NCI-H345 (cell line): ENCODE measurements at places on chromosomes 7 and 10.

DNA sequence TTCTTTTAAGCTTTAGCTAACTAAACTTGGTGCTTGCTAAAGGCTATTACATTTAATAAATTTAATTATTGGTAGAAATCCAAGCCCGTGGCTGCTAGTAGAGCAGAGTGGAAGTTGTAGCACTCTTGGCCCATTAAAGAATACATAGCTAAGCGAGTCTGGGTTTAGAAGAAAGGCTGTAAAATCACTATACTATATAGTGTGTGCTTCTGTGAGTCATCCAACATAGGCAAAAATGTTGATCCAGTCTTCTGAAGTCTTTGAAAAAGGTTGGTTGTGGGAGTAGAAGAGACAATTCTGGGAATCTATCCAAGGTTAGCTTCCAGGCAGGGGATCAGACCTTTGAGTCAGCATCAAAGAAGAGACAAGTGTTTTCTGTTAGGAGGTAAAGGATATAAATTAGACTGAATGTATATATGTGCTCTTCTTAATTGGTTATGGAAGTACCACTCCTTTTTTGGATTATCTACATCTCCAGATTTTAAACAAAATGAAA is 664.2 kb downstream of the NXPH1 start:
- DNase-seq, result no peak

DNA sequence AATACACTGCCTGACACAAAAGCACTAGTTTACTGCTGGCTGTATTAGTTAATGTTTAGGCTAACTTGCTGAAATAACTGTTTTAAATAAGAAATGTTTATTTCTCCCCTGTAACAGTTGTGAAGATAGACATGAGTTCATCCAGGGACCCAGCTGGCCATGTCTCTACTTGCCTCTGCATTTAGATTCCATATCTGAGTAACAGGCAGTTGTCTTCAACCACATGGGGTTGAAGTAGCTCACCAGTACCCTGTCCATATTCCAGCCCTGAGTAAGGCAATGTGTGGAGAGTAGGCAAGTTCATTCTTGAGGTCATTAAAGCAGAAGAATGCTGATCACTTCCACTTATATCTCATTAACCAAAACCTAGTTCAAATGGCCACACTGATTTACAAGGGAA is 31.1 kb upstream of the RSBN1L start:
- DNase-seq, result no peak

DNA sequence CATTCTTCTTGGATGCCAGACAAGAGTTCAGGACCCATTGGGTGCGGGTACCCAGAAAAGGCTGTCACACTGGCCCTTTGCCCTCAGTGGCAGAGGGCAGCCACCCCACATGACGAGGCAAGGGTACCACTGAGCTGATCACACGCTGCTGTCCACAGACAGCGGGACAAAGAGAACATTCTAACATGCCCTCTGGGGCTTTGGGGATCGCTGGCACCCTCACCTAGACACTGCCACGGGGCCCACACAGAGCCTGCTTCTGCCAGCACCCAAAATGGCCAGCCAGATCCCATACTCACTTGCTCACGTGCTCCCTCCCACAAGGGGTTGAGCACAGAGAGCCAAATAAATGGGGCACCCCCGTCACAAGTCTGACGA is 16.7 kb upstream of the SPOCK2 start:
- DNase-seq, result no peak

- DNase-seq, result no peak
Measured at GRCh38 chr10:117928281-117928680, 118.5 kb downstream of the RAB11FIP2 start.

- DNase-seq, result no peak
Measured at GRCh38 chr10:69179089-69179742, 818 bp upstream of the SUPV3L1 start.

- no peak for DNase-seq
Measured at GRCh38 chr10:35552650-35553342, 52.3 kb upstream of the GJD4 start.

- DNase-seq, result no peak
Measured at GRCh38 chr7:104048055-104048454, 58.6 kb upstream of the RELN start.

DNA sequence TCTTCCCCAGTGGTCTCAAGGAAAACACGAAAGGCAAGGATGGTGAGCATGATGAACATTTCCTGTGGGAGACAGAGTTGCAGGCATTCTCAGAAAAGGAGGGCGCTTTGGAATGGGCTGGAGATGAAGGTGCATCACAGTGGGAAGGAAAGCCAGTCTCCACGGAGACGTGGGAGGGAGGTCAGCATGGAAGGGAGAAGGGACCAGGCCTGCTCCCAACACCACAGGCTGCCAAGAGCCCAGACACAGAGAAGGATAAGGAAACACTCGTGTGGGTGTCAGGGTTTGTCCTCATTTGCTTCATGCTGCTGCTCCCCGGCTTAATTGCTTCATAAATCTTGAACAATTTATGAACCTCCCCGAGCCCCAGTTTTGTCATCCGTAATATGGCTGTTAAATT is 231.5 kb upstream of the ZNF32 start:
- no peak for DNase-seq

DNA sequence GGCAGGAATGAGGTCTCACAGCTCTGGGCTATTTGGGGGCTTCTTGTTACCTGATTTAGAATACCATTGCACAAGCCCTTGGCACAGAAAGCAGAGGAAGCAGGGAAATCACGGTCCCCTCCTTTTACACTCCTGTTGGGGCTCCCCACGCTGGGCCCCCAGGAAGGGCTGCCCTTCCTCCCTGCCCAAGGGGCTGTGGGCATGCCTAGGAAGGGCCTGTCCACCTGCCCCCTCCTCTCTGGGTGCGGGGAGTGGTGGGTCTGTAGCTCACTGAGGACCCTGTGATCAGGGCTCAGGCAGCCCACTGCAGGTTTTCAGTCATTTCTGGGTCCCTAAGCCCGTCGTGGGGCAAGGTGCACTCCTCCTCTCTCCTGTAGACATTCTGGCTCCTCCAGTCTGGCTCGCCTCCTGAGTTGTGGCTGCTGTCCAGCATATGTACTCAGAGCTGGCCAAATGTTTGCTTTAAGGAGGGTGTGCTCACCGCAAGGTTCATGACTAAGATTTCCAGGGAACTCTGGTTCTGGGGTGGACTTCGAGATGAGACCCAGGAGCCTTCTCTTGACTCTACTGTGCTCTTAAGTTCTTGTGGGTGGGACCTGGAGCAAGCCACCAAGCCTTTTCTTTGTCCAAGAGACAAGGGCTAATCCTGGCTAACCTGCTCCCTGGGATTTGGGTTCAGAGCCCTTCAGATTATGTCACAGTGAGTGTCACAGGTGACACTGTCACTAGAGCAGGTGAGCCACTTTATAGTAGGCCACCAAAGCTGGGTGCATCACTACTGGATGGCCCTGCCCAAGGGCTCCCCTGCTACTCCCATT is 56.0 kb downstream of the TACR2 start:
- DNase-seq, result no peak

- DNase-seq, result no peak
Measured at GRCh38 chr10:76479103-76479790, 1047.8 kb downstream of the LRMDA start.

- no peak for DNase-seq
Measured at GRCh38 chr7:141209454-141209853, 135.6 kb downstream of the TMEM178B start.

DNA sequence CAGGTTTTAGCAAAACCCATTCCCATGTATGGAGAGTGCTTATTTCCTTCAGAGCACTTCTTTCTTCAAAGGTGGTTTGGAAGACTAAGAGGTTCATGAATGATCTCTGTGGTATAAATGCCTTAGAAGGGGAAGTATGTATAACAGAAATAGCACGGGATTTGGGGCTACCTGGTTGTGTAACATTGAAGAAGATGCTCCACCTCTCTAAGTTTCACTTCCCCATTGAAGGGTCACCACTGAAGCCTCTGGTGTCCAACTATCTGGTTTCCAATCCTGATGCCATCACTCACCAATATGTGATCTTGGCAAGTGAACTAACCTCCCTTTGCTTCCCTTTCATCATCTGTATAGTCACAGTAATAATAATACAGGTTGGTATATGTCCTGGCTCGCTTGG is 37.2 kb downstream of the CYCS start:
- no peak for DNase-seq

- DNase-seq, result no peak
Measured at GRCh38 chr7:46291601-46292150, 370.6 kb upstream of the IGFBP3 start.

DNA sequence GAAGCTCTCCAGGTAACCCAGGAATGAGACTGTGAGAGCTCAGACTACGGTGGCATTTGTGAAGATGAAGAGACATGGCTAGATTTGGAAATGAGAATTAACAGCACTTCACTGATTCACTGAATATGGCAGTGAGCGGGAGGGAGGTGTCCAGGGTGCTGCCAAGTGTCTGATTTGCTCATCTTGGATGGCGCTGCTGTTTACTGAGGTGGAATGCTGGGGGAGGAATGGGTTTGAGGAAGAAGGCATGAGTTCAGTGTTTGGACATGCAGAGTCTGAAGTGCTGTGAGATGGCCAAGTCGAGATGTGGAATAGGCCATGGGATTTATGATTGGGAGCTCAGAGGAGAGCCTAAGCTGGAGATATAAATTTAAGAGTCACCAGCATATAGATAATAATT is 437.1 kb upstream of the NPVF start:
- no peak for DNase-seq

- peak; percentile 87 for DNase-seq
Measured at GRCh38 chr7:82319674-82320118, 123.9 kb downstream of the CACNA2D1 start.

DNA sequence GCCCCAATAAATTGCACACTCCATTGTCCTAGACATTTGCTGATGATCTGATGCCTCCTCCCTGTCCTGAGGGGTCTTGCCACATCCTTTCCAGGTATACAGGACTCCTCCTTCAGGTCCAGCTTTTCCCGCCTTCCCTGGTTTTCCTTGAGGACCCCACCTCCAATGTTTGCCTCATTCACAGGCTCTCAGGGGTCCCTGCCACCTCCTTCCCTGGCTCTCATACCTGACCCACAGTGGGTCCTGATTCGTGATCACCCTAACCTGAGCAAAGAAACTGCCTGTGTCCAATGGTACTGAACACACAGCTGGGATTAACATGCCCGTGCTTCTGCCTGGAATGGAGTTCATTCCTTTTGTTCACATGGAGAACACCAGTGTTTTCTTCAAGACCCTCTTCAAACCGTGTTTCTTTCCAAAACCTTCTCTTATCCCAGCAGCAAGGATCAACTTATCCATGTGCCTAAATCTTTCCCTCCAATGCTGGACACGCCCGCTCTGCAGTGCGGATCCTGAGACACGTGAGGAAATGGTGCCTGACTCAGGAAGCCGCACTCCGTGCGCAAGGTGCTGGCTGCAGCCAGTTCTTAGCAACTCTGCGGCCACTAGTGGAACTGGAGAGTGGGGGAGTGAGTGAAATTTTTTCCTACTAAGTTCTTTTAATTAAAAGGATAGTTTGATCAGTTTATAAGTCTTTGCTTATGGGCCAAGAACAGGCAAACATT is 354.6 kb upstream of the SHH start:
- no peak for DNase-seq

DNA sequence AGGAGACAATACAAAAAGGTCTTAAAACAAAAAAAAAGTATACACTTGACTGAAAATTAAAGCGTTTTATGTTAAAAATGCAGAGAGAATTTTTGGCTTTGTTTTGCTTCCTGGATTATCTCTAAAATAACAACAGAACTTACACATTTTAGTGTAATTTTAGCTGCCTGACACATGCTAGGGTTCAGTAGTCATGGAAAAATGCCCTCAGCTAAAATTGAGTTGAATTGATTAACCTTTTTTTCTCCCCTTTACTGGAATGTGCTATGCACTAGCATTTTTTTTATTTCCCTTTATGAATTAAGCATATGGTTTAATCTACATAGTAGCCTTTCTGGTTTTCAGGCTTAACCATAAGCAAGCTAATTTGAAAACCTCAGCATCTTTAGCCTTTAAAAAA is 89.9 kb downstream of the ZNF277 start:
- DNase-seq, result no peak

DNA sequence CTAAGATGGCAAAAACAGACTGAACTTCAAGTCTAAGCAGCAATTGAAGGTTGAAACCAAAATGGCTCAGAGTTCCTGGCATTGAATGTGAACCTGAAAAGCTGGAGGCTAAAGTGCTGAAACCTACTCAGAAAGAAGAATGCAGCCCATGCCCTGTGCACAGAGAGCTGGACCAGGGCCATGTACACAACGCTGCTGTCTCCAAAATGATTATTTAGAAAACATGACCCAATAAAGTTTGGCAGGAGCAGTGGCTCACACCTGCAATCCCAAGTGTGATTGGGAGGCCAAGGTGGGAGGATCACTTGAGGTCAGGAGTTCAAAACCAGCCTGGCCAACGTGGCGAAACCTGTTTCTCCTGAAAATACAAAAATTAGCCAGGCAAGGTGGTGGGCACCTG is 158.9 kb downstream of the AKR1D1 start:
- no peak for DNase-seq
